ENCODE measurements at places on chromosomes 12 and 14.
A peak's percentile ranks its signal among the peaks of the same experiment; 100 is the strongest.

DNA sequence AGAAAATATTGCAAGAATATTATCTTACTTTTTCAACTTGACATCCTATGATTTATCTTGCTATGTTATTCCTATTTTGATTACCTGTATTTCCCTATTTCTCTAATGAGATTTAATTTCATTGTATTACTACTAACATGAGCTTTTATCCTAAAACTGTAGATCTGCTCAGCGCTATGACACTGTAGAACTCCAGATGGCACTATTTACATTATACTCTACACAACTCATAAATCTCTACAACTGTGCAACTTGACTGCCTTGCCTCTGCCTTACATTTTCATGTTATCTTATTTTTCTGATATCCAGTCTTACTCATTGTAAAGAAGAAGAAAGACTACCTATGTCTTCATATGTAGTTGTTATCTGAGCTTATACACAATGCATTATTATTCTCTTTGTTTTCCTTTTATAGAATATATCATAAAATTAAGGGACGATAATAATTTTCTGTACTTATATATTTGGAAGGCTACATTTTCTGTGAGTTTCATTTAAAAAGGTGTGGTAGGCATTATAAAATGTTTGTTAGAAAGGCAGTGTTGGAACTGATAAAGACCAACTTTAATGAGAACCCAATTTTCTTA is 24.1 kb downstream of the NUP37 start:
- no peaks in the 10 kb centered on the region for H3K4me1 ChIP-seq
- no peak overlapping the region for H3K27ac ChIP-seq
- no peaks in the 10 kb centered on the region for H3K27me3 ChIP-seq
- peaks cover 34% of the 10 kb centered on the region for H3K36me3 ChIP-seq
- DNase-seq, result peak; percentile 58

DNA sequence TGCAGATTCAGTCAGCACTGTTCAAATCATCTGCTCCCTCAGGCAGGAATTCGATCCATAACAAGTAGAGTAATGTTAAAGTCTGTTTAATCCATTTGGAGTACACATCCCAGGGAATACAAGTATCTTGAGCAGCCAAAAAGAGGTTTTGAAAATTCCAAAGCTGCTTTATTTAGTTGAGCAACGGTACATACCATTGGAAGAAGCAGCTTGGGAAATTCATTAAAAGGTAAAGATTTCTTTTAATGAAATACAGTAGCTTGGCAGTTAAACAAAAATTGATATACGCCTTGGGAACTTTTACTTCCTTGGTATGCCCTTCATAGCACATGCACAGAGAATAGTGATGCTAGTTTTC is 153.8 kb downstream of the LRIG3 start:
- H3K27ac ChIP-seq, result no peak overlapping the region
- no peaks in the 10 kb centered on the region for H3K4me1 ChIP-seq
- no peak for DNase-seq
- no peak overlapping the region for H3K4me3 ChIP-seq
- H3K36me3 ChIP-seq, result no peaks in the 10 kb centered on the region

- H3K27ac ChIP-seq, result no peak overlapping the region
- H3K27me3 ChIP-seq, result peaks cover 3% of the 10 kb centered on the region
- no peak overlapping the region for H3K4me3 ChIP-seq
- no peak for DNase-seq
- no peaks in the 10 kb centered on the region for H3K4me1 ChIP-seq
Observed at GRCh38 chr12:42502682-42503081, 86.9 kb downstream of the PRICKLE1 start.

DNA sequence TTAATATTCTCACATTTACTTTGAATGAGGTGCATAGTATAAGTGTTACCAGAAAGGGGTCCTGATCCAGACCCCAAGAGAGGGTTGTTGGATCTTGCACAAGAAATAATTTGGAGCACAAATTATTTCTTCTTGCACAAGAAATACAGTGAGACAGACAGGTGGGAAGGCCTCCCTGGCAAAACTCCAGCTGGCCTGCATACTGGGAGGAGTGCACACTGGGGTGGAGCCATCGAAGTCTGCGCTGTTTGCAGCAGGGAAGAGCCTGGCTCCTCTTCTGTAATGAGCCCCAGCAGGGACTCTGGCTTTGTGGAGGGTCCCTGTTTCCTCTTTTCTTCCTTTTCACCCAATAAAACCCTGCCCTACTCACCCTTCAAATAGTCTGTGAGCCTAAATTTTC is 141.6 kb downstream of the GLT1D1 start:
- no peak for DNase-seq
- no peak overlapping the region for H3K27ac ChIP-seq
- H3K4me1 ChIP-seq, result no peaks in the 10 kb centered on the region
- H3K36me3 ChIP-seq, result no peaks in the 10 kb centered on the region
- no peak overlapping the region for H3K4me3 ChIP-seq

- no peaks in the 10 kb centered on the region for H3K36me3 ChIP-seq
- H3K4me3 ChIP-seq, result no peak overlapping the region
- no peaks in the 10 kb centered on the region for H3K4me1 ChIP-seq
- H3K27me3 ChIP-seq, result no peaks in the 10 kb centered on the region
- no peak overlapping the region for H3K27ac ChIP-seq
Observed at GRCh38 chr12:11601647-11602046, 47.8 kb upstream of the ETV6 start.

GRCh38 chr12:53051058-53051880 is 1.4 kb downstream of the TNS2 start:
- H3K4me3 ChIP-seq, result no peak overlapping the region
- H3K27ac ChIP-seq, result no peak overlapping the region
- no peaks in the 10 kb centered on the region for H3K27me3 ChIP-seq
- H3K36me3 ChIP-seq, result no peaks in the 10 kb centered on the region

DNA sequence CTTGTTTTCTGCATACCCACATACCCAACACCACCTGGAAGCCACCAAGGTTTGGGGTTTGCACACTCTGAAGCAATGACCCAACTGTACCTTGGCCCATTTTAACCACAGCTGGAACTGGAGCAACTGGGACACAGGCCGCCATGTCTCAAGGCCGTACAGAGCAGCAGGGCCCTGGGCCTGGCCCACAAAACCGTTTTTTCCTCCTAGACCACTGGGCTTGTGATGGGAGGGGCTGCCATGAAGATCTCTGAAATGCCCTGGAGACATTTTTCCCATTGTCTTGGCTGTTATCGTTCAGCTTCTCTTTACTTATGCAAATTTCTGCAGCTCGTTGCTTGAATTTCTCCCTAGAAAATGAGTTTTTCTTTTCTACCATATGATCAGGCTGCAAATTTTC is 96.7 kb upstream of the PLEKHA5 start:
- no peak for DNase-seq
- H3K27me3 ChIP-seq, result no peaks in the 10 kb centered on the region
- H3K4me1 ChIP-seq, result no peaks in the 10 kb centered on the region
- no peaks in the 10 kb centered on the region for H3K36me3 ChIP-seq
- no peak overlapping the region for H3K27ac ChIP-seq

GRCh38 chr12:111038941-111039340 is 118.6 kb upstream of the MYL2 start:
- peaks cover 2% of the 10 kb centered on the region for H3K27me3 ChIP-seq
- peaks cover 22% of the 10 kb centered on the region for H3K4me1 ChIP-seq
- no peak overlapping the region for H3K27ac ChIP-seq
- DNase-seq, result no peak
- no peak overlapping the region for H3K4me3 ChIP-seq
